NCI-H524 treated with DMSO at 0.1 percent for 48 hours (cell line): ENCODE measurements at places on chromosomes 4 and X.

DNA sequence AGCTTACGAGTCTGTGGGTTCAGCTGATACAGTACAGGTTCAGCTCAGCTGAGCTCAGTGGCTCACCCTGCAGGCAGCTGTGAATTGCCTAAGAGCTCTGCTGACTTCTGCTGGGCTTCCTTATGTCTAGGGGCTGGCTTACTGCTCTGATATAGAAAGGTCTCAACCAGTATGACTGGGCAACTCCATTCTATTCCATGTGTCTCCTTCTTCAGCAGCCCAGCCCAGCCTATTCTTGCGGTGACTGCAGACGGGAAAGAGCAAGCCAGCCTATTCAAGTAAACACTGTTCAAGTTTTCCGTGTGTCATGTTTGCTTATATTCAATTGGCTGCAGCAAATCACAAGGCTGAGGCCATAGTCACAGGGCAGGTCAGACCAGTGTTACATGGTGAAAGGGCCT is 615.4 kb upstream of the ZFP42 start:
- no peak for DNase-seq

DNA sequence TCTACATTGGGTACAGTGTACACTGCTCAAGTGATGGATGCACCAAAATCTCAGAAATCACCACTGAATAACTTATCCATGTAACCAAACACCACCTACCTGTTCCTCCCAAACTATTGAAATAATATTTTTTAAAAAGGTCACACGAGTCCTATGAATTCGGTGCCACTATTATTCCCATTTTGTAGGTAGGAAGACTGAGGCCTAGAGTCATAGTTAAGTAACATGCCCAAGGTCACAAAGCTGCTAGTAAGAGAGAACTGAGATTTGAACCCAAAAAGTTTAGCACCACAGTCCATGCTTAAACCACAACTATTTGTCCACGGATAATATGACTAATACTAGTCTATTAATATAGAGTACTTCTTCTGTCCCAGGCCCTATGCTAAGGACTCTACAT is 2.7 kb downstream of the ARHGEF6 start:
- no peak for DNase-seq

- no peak for DNase-seq
These were observed 108.3 kb downstream of the TBC1D19 start for GRCh38 chr4:26692014-26692726.

GRCh38 chr4:88722276-88722780 is 24.7 kb upstream of the NAP1L5 start:
- DNase-seq = no peak

GRCh38 chrX:44068043-44068442 is 94.9 kb upstream of the NDP start:
- no peak for DNase-seq

GRCh38 chrX:74065831-74066390 is 238.1 kb upstream of the ZCCHC13 start:
- no peak for DNase-seq

DNA sequence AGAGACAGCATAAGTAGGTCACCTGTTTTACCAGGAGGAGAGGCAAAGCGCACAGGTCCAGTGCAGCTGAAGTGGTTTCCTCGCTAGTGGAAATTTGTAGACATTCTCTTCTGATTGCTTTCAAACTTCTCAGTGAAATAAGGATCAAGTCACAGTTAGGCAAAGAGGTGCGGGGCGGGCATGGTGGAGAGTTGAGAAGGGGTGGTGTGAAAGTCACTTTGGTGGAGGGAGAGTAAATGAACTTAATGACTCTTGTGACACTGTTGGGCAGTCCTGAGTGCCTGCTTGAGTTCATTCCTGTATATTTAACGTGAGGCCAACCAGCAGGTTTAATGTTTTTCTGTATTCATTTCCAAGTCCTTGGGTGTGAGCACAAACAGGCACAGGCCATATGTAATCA is 235.6 kb downstream of the TRIML1 start:
- DNase-seq = no peak

- DNase-seq = no peak
These were observed 34.8 kb downstream of the SMPX start for GRCh38 chrX:21723084-21723483.

- DNase-seq = no peak
These were observed 62.3 kb downstream of the TMA16 start for GRCh38 chr4:163556650-163557391.

GRCh38 chr4:176784816-176785215 is 7.9 kb downstream of the VEGFC start:
- no peak for DNase-seq
